Urinary bladder (tissue), 4 donors: ENCODE measurements at places on chromosomes 1 and 21. TPM values are rescaled to one million over a fixed set of nuclear protein-coding genes. Genes with fewer than 3 reads are reported as not detected.

IQCC gene
- total RNA-seq: 3.2 TPM

PROX1 gene
- total RNA-seq: 15.9 TPM

GRCh38 chr1:221543529-221544120 lies 198.3 kb downstream of the DUSP10 start:
- DNase-seq: no peak

DNA sequence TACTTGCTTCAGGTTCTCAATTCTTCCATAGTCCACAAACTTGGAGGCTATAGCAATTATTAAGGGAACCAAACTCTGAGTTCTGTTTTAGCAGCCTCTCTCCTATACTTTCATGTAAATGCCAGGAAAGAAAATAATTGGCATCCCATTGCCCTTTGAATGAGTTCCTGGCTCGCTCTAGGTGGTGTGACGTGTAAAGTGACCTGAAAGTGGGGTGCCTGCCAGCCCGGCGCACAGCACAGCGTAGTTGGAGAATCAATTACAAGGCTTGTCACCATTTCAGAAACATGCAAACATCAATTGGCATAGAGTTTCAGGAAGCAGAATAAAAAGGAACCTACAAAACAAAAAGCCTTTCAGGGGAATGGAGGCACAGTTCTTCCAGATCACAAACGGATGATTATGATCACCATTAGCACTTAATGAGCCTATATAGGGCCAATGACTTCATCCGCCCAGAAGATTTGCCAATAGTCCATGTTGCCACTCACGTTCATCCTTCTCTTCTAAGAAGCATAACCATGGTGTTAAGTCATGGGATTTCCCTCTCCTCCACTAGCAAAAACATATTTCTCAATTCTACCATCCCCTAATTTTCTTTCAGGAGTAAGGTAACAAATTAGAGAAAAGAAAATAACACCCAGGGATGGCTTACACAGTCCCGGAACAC lies 354.6 kb upstream of the ADGRL2 start:
- DNase-seq: no peak

- DNase-seq: no peak
These were observed 147.9 kb upstream of the VANGL1 start for GRCh38 chr1:115493834-115494233.

- DNase-seq: no peak
These were observed 37.9 kb upstream of the TSPEAR start for GRCh38 chr21:44749116-44749758.

DNA sequence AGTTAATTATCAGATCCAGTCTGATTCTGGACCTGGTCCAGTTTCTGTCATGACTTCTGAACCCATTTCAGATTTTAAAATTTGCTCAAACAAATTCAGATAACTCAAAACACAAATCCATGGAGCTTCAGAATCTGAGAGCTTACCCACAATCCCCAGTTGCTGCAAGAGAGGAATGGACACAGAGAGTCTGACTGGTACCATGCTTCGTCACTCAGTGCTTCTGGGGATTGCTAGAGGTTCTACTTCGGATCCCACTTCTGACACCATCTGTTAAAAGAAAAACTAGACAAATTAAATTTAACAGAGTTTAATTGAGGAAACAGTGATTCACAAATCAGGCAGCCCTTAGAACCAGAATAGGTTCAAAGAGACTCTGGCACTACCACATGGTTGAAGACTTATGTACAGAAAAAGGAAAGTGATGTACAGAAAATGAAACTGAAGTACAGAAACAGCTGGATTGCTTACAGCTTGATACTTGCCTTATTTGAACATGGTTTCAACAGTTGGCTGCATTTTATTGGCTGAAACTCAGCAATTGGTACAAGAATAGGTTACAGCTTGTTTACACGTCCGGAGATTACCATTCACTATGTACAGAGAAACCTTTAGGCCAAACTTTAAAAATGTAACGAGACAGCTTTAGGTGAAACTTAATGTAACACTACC lies 60.7 kb upstream of the TEKT2 start:
- DNase-seq: no peak

GRCh38 chr1:101122452-101123166 lies 97.0 kb upstream of the DPH5 start:
- DNase-seq: no peak
